ENCODE measurements at places on chromosomes 5 and 9. TPM values are rescaled to one million over a fixed set of nuclear protein-coding genes. Genes with fewer than 3 reads are reported as not detected.

RETREG1 gene
- 71.3 TPM for total RNA-seq

TOR1A gene
- 21.8 TPM for total RNA-seq

ABLIM3 gene
- 5.8 TPM for total RNA-seq

ANXA2R gene
- total RNA-seq: 0.31 TPM

JMY gene
- total RNA-seq: 48.7 TPM

PCDHB15 gene
- total RNA-seq: 22.1 TPM

GRCh38 chr5:129904667-129905472 lies 605 bp downstream of the CHSY3 start:
- DNase-seq: no peak

- DNase-seq: no peak
Measured at GRCh38 chr5:5313101-5313635, 109.3 kb upstream of the ICE1 start.

DNA sequence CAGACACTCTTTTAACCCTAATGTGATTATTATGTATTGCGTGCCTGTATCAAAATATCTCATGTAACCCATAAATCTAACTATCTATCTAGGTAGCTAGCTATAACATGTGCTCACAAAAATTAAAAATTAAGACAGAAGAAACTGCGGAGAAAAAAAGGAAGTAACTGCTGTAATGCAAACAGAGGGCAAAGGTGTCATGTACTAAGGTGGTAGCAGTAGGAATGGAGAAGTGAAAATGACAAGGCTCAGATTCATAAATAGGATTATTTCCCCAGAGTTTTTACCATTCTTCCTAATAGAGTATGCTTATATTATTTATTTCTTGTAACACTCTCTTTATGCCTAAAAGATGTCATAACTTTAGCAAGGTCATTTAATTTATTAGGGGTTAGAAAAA lies 1527.5 kb upstream of the C9orf72 start:
- no peak for DNase-seq

- no peak for DNase-seq
Measured at GRCh38 chr5:65481171-65481581, 544 bp downstream of the ADAMTS6 start.

DNA sequence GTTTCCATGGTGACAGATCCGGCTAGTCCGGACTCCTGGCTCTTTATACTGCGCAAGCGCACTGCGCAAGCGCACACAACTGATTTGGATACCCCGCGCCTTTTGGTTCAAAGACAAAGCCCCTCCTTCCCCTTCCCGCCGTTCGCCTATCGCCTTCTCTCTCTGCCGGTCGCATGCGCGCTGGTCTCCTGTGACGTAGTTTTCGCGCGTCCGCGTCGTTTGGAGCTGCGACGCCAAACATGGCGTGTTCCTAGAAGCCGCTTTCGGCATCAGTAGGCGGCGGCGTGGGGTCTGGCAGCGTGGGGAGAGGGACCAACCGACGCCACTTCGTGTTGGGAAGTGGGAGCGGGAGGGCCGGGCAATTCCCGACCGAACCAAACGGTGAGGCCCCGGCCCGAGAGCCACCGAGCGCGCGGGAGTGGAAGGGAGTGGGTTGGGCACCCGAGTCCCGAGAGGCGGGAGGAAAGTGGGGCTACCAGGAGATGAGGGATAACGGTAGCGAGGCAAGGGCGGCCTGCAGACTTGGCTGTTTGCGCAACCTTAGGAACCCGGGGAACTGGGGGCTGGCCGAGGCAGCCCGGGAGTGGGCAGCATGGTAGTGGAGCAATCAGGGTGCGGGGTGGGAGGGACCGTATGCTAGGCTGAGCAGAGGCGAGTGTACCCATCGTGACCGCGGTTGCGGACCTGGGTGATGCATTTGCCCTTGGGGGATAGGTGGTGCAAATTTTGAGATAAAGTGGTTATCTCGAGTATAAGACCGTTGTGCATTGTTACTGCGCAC lies at the start of gene IPO11:
TSS of gene IPO11 (plus strand) at position 215 of the 781 bp plus-strand sequence. CDS start 24,517 bp downstream, outside the sequence.
- peak; percentile 97 for DNase-seq

DNA sequence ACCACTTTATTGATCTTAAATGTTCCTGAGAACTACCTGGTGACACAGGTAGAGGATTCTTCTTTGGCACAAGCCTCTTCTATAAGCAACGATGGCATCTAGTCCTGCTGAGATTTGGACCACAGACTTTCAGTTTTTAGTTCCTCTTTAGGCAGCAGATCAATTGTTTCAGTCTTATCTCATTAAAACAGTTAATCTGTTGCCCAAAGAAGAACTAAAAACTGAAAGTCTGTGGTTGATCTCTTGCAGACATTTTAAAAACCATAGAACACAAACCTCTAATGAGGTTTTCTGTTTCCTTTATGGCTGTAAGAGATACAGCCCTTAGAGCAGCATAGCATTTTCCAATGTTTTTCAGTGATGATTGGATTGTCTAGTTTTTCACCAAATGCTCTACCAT lies 480.9 kb downstream of the MTRR start:
- no peak for DNase-seq

DNA sequence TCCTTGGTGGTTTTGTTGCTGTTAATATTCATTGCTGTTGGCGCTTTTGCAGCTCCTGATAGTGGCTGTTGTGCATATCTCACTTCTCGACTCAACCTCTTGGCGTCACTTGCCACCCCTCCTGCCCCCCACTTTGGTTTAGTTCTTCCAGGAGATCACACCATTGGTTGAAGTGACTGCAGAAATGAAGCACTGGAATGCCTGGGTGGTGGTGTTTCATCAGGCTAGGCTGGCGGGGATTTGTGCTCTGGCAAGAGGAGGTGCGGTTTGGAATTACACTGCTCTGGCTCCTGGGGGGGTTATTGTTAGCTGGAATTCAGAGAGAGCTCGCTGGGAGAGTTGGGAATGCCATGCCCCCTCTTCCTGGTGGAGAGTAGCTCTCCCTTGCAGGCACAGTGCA lies 11.5 kb downstream of the PRRC2B start:
- no peak for DNase-seq

GRCh38 chr5:180138976-180139730 lies 67.6 kb upstream of the RNF130 start:
- DNase-seq: no peak

DNA sequence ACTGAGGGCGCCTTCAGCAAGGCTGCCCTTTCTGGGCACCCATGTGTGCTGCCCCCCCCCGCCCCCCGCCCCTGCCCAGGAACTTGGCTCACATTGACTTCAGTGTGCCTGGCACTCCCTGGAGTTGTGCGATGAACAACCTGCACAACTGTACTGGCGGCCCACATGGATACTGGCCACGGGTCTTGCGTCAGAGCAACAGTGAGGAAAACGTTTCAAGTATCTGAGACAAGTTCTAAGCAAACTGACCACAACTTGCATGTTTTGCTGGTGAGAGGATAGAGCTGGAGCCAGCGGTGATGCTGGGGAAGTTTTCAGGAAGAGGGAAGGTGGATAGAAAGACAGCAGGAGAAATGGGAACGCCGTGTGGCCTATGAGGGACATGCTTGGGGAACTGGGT lies 45.4 kb downstream of the HABP4 start:
- DNase-seq: no peak

DNA sequence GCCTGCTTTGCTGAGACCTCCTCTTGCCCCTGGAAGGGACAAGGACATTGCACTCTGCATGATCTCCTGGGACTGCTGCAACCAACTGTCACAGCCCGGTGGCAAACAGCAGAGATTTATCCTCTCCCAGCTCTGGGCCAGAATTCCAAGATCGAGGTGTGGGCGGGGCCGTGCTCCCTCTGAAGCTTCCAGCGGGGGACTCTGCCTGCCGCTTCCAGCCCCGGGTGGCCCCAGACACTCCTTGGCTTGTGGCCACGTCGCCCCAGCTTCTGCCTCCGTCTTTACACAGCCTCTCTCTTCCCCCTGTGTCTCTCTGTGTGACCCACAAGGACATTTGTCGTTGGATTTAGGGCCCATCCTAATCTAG lies 67.1 kb downstream of the COL5A1 start:
- DNase-seq: no peak

DNA sequence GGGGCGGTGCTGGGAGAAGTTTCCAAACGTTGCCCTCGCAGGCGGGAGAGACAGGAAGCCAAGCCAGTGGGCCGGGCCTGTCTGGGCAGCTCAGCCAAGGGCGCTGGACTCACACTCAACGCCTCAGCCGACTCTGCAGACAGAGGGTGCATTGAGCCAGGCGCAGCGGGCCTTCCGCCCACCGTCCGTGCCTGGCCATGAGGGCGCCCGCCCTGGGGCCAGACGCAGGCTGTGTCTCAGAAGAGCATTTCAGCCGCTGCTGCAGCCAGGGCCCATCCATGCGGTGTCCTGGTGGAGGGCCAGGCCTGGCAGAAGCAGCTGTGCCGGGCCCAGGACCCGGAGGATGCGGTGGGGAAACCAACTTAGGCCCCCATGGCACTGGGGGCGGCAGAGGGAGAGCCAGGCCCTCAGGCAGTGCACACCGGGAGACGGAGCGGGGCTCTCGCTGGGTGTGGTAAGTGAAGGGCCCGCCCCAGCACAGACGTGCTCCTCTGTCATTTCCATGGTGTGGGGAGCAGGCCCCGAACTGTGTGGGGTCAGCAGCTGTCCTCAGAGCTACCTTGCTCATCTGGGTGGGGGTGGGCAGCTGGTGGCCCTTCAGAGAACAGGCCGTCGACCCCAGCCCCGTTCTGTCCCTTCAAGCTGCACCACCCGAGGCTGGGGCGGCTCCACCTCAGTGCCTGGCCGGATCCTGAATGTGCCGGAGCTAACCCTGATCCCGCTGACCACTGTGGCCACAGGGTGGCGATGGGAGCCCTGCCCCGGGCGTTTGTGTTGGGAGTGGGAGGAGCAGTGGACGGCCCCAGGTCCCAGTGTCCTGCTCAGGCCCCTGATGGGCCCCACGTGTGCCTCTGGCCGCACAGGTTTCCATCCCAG lies 18.0 kb downstream of the DNLZ start:
- DNase-seq: peak; percentile 72

DNA sequence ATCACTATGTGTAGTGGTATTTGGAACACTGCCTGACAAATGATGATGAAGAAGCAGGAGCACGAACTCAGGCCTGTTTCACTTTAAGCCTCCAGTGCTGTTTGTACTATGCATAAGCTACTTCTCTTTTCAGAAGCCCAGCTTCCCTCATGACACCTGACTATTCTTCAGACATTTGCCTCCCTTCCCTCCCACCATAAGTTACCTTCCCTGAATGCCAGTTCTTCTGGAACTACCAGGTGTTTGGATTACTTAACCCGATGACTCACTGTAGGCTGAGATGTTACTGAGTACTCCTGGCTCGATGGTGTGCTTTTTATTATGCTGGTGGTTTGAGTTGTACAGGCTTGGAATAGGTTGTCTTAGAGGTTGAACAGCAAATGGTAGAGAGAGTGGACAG lies 180.0 kb downstream of the SPATA31D1 start:
- no peak for DNase-seq

DNA sequence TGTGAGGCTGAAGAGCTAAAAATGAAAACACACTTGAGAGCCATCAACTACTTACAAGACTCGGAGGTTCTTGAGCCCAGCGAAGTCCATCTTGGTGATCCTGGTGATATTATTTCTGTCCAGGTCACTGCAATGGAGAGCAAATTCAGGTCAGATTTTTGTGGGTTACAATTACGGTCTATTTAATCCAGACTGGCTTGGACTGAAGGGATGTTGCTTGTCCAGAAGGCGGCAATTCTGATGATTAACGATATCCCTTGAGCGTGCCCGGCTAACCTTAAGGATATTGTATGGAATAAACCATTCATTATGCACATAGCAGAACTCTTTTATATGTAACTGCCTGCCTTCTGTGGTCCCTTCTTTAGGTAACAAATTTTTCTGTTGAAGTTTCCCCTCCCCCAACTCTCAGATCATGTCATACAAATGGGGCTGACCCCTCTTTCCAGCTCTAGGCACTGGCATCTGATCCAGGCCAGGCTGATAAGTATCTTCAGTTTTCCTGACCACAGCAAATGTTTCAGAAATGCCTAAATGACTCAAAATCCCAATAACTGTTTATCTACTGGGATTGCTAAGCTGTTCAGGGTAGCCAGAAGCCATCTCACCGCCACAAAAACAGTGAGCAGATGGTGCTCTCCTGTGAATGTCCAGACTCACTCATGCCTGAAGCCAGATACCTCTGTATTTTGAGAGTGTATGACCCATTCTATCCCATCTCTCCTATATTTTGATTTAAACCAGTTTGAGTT lies 49.4 kb downstream of the SLIT3 start:
- no peak for DNase-seq

GRCh38 chr5:61139094-61139873 lies 23.0 kb downstream of the SMIM15 start:
- DNase-seq: no peak

- no peak for DNase-seq
Measured at GRCh38 chr9:135641745-135642144, 2.4 kb upstream of the GLT6D1 start.

DNA sequence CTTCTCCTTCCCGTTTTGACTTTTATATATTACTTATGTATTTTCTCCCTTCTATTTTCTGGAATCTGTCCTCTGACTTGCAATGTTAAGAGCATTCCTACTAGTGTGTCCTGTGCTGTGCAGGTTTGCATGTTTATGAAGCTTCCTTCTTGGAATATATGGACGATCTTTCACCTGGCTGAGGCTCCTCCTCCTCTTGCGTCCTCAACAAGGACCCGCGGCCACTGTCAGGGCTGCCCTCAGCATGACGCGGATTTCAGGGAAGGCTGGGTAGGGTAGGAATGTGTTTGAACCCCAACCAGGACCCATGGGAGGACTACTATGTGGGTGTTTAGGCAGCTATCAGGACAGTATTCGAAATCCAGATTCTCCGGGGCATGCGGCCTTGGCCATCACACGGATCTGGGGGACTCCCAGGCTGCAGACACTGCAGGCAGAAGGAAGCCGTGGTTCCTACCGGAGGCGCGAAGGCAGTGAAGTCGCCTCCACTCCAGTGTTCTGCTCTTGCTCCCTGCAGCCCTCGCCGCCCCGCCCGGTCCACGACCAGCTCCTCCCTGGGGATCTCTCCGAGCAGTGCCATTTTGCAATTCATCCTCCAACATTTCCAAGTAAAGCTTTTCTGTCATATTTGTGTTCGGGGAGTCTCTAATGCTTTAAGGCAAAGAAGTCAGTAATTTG lies 37.0 kb upstream of the OSMR start:
- DNase-seq: no peak

- DNase-seq: no peak
Measured at GRCh38 chr5:1671351-1671750, 128.3 kb downstream of the MRPL36 start.
